ENCODE measurements at places on chromosomes 12 and 14.

DNA sequence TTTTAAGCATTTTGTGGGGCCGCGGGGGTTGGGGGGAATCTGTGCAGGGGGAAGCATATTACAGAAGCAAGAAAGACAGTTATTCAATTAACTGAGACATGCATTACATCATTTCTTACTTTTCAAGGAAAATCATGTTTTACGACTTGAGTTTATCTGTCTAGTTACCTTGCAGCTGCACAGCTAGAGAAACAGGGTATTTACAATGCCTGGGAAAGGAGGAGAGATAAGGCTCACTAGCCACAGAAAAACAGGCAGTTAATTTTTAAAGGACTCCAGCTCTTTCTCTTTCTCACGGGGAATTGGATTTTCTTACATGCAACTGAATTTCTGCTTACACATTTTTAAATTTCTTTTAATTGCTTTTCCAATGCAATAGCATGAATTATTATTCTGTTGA, 22.2 kb downstream of the FCF1 start:
- DNase-seq = no peak

- no peak for DNase-seq
Observed at GRCh38 chr14:37591311-37591940, 3.6 kb downstream of the FOXA1 start.

- DNase-seq = no peak
Observed at GRCh38 chr12:28234444-28234843, 44.2 kb downstream of the CCDC91 start.

GRCh38 chr12:125399489-125399888, 334.3 kb downstream of the AACS start:
- peak; percentile 39 for DNase-seq

GRCh38 chr14:91509083-91509877, 830 bp downstream of the PPP4R3A start:
- peak; percentile 32 for DNase-seq
